ENCODE measurements at places on chromosomes 13 and 19.

DNA sequence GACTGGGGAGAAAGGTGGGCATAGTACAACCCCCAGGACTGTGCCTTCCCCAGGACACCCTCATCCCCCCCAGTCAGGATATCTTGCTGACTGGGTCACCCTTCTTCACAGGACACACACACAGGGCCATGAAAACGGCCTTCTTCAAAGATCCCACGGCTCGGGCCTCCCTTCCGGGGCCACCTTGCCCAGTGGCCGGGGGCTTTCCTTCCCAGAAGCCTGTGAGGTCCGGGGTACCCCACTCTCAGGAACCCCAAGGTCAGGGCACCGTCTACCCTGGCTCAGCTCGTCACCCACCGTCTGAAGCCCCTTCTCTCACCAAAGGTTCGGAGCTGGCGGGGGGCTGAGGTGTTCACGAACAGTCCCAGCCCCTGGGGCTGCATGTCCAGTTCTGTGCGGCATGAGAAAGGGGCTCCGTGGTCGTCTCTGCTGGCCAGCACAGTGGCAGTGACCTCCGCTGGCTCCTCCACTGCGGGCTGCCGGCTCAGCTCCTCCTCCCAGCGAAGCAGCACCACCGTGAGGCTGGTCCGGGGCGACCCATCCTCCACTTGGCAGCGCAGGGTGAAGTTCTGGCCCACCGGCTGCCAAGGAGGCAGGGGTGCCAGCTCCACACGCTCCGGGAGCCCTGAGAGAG is 2.1 kb upstream of the RAVER1 start:
- no peak for DNase-seq

DNA sequence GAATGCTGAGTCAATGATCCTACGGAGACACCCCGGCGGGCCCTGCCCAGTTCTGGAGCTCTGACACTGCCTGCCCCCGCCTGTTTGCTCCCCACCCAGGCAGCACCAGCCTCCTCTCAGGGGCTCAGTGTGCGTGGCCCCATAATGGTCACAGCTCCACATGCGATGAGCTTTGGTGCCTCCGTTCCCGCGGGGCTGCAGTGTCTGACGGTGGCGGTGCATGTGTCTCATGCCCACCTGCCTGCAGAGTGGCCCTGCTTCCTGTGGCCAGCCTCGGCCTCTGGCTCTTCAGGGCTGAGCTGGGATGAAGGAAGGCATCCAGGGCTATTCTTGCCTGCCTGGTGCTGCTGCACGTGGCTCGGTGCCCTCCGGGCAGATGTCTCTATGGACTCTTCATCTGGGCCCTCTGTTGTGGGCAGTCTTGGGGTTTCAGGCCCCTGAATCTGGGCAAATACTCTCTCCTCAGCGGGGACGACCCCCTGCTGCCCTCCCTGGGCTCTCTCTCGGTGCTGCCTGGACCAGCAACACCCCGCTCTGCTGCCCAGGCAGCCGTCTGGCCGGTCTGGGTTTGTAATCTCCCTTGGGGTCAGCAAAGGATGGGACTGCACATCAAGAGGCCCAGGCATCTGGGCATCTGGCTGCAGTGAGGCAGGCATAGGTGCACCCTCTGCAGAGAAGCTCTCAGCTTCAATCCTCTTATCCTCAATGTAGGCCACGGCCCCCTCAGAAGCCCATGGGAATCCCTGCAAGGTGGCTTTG is 19.3 kb upstream of the TMEM255B start:
- DNase-seq, result no peak

GRCh38 chr13:101499406-101499805 is 46.9 kb downstream of the ITGBL1 start:
- DNase-seq, result no peak

GRCh38 chr13:95226932-95227695 is 74.1 kb downstream of the ABCC4 start:
- DNase-seq, result no peak

GRCh38 chr13:74256969-74257368 is 122.8 kb upstream of the KLF12 start:
- DNase-seq, result no peak

- no peak for DNase-seq
These were observed 204.0 kb upstream of the GPR12 start for GRCh38 chr13:26964278-26965250.

DNA sequence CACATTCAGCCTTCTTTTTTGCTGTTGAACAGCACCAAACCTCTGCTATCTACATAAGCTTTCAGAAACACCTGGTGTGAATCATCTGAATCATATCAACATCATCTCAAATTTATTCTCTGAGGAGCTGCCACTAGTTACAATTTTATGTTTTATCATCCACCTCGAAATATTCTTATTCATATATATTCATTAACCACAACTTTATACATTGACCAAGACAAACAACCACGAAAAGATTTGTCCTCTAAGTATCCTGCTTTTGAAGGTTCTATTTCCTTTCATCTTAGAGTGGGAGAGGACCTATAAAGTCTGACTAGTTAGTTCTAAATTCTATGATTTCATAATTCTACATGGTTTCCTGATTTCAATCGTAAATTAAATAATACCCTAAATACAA is 18.9 kb downstream of the ESD start:
- no peak for DNase-seq

DNA sequence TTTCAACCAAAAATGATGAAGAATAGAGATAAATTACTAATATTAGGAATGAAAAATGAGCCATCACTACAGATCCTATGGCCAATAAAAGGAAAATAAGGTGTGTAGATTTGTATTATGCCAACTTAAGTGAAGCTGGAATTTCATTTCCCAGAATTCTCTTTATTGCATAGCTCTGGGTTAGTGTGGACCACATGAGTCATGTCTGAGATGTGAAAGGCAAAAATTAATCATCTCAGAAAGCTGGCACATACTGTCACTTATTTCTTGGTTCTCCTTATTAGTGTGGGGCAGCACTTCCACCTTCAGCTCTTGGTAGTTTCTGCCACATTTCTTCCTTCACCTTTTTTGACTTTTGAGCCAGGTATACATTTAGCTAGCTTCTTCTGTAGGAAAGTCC is 82.6 kb downstream of the KATNAL1 start:
- peak; percentile 56 for DNase-seq

DNA sequence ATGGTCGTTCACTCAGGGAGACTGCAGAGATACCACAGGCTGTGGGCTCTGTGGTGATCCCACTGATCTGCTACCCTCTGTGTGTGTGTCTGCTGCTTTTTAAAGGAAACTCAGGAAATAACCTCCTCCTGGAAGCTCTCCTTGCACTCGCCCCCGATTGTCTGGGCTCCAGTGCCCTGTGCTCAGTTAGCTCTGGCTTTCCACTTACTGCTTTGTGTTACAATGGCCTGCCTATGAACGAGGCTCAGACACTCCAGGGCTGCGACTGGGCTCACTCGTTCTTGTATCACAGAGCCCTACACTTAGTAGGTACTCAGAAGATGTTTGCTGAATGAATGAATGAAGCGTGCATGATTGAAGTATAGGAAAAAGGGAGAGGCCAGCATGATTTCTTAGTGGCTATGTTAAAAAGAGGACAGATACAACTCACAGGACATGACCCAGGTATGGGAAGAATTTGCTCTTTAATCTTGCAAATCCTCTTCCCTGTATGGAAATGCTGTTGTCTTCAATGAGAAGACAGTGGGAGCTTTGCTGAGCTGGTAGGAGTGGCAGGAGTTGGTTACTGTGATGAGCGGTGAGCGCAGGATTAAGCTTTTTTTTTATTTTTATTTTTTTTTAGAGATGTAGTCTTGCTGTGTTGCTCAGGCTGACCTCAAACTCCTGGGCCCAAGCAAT is 26.4 kb downstream of the B3GLCT start:
- DNase-seq, result no peak

GRCh38 chr13:85700906-85701305 is 98.3 kb downstream of the SLITRK6 start:
- DNase-seq, result no peak

DNA sequence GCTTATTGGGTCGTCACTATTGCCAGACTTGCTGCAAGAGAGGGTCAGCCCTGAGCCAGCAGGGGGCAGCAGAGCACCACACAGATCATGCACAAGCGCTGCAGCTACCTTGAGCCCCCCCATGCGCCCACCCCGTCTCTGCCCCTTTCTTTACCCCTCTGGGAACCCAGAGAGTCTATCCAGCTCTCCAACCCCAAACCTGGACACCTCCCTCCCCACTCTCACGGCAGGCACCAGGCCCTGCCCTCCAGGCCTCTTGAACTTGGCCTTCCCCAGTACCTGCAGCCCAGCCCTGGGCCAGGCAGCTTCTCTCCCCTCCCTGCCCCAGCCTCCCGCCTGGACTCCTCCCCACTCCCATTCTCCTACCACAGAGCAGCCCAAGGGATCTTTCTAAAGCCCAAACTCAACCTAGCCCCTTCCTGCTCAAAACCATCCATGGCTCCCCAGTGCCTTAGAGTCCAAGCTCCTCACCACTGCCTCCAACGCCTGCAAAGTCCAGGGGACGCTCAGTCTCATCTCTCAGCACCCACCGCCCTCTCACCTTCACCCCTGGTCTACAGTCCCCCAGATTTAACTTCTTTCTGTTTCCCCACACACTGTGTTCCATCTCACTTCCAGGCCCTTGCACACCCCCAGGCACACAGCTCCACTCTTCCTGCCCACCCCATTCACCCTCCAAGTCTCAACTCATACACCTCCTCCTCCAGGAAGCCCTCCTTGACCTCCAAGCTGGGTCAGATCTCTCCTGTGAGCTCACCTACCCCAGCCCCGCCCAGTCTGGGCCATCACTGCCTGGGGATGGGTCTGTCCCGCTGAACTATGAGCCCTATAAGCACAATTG is 9.4 kb upstream of the CEACAM16 start:
- peak; percentile 24 for DNase-seq

DNA sequence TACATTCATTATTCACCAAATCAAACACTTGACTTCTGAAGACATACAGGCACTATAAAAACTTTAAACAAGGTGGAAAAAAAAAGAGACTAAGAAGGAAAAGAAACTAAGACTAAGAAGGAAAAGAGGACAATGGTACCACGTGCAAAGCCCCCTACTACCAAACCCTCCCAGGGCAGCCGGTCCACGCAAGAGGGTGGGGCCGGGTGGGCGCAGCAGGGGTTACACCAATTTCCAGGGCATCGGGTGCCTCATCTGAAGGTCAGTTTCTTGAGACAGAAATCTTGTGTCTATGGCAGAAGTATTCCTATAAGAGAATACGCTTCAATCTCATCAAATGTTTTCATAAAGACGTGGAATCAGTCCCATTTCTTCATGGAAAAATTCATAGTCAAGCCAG is 131.5 kb downstream of the NUFIP1 start:
- no peak for DNase-seq

GRCh38 chr13:50650592-50651504 is 192.6 kb downstream of the DLEU7 start:
- no peak for DNase-seq

DNA sequence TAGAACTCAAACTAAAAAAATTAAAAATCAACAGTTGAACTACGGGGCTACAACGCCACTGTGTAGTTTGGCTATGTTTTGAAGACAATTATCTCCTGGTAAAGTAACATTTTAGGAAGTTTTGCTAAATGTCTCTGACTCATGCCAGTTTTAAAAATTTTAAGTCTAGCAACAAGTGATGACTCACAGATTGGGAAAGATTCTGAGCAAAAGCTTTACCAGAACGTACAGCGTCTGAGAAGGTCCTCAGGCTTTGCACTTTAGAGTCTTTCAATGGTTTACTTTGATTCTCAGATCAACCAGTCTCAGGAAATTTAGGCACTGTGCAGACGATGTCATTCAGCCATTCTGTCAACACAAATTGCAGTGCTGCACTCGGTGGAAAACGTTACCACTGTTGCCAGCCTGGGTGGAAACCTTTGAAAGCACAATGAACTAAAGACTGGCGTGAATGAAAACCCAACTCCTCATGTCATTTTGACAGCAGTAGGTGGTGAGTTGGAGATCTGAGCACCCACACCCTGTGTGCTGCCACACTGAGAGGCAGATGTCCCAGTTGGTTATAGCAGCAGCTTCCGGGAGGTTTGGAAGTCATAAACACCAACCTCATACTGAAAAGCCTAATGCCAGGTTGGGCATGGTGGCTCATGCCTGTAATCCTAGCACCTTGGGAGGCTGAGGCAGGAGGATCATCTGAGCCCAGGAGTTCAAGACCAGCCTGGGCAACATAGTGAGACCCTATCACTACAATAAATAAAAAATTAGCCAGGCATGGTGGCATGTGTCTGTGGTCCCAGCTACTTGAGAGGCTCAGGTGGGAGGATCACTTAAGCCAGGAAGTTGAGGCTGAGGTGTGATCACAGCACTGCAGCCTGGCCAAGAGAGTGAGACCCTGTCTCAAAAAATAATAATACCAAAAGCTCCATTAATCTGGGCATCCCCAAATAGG is 6.3 kb upstream of the WTIP start:
- DNase-seq, result peak; percentile 89

GRCh38 chr19:30785458-30786137 is 413.4 kb downstream of the ZNF536 start:
- no peak for DNase-seq

DNA sequence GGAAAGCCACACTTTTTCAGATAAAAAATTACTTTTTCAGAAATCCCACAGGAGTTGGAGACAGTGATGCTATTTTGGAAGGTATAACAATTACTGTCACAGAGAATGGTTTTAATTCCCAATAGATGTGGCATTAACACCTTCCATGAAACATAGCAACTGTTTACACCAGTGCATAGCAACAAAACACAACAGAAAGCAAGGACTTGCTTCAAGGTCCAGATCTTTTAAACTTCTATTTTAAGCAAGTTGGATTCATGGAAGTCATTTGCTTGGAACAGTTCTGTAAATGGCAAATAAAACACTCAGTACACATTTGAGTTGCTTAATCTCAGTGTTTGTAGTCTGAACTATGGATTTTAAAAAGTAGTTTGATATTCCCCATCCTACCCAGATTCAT is 385.9 kb upstream of the SPRY2 start:
- no peak for DNase-seq

DNA sequence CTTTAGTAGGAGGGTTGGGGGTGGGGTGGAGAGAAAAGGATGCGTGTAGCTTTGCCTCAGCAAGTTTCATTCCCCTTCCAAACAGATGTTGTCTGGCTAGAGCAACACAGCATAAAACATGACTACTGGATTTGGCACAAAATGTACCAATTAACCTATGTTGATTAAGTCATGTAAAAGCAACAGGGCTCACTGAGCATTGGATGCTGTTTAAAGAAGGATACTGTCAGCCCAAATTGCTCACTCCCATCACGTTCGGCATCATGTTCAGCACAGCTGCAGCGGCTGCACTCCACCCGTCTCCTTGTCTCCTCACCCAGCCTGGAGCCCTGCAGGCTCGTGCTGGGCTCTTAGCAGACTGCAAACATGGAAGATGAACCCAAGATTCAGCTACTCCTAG is 77.5 kb downstream of the DLEU7 start:
- DNase-seq, result no peak

- no peak for DNase-seq
These were observed 2.3 kb upstream of the LGALS7B start for GRCh38 chr19:38786572-38787265.

DNA sequence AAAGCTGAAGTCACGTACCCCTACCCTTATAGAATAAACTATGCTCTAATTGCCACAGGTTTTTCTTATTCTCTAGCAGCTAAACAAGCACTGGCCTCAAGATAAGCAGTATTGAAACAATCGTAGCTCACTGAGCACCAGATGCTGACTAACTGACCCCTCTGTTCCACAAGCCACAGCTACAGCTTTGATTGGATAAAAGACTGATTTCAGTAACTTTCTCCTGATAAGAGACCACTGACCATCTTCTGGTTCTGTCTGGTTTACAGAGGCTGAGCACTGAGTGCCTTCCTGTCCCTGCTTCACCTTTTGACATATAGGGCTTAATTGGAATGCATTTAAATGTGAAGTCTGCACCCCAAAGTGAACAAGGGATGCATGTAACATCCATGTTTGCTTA is 8.4 kb upstream of the RAP2A start:
- DNase-seq, result no peak

GRCh38 chr13:40613192-40613818 is 53.1 kb downstream of the FOXO1 start:
- DNase-seq, result no peak

- no peak for DNase-seq
These were observed 14.2 kb downstream of the EGLN2 start for GRCh38 chr19:40813182-40813581.

All from HFFc6 (cell line).